ENCODE measurements at places on chromosomes 11 and 22.

DNA sequence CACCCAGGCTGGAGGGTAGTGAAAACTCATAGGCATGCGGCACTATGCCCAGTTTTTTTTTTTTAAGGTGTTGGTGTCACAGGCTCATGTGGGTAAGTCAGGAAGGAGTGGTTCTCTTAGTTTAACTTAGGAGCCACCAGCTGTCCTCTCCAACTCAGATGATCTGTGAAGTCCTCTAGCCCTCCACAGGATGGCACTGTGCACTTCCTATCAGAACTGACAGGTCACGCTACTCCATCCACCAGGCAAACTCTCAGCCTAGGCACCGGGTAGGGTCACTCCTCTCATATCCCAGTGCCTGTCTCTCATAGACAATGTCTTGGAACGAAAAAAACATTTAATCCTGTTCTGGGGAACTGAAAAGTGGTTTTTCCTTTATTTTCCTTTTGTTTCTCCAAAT is 16.5 kb downstream of the NAP1L4 start:
- no peak for DNase-seq

DNA sequence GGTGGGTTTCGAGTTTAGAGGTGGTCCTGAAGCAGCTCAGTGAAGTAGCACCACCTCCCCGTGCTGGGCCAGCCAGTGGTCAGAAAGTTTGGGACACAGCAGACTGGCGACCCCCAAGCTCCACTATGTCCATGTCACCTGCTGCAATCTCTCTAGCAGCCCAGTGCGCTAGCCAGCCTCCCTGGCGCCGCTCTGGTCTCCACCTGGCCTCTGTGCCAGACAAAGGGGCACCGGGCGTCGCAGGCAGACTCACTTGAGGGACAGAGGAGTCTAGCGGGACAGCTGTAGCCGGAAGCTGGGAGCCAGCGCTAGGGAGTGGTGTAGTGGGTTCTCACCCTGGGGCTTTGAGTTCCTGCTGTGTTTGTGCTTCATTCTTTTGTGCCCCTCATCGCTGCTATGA is 25.5 kb downstream of the MYBPC3 start:
- no peak for DNase-seq

GRCh38 chr11:68093565-68093964 is 27.6 kb downstream of the CHKA start:
- no peak for DNase-seq

GRCh38 chr11:90764691-90765090 is 541.8 kb upstream of the CHORDC1 start:
- no peak for DNase-seq

- no peak for DNase-seq
Observed at GRCh38 chr22:40616578-40616977, 19.9 kb downstream of the MRTFA start.

DNA sequence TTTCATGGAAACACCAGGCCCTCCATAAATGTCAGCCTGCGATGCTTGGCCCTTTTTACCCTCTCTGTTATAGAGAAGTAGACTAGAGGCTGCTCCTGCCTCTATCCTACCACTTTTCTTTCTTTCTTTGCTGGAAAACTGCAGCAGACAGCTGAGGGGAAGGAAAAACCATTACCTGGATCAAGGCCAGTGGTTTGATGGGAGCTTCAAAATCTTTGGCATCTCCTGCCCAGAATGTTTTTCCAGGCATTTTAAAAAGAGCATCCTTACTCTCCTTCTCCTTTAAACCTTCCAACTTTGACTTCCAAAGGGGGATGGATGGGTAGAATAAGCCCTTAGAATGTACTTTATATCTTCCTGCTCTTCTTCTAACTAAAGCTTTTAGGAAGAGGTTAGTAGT is 44.9 kb downstream of the EXT2 start:
- no peak for DNase-seq

GRCh38 chr11:57387289-57388030 is 3.0 kb downstream of the PRG2 start:
- DNase-seq: no peak

- peak; percentile 72 for DNase-seq
Observed at GRCh38 chr11:62560566-62561103, 13.1 kb downstream of the EEF1G start.

GRCh38 chr11:14583252-14584034 is 60.2 kb upstream of the PDE3B start:
- no peak for DNase-seq

DNA sequence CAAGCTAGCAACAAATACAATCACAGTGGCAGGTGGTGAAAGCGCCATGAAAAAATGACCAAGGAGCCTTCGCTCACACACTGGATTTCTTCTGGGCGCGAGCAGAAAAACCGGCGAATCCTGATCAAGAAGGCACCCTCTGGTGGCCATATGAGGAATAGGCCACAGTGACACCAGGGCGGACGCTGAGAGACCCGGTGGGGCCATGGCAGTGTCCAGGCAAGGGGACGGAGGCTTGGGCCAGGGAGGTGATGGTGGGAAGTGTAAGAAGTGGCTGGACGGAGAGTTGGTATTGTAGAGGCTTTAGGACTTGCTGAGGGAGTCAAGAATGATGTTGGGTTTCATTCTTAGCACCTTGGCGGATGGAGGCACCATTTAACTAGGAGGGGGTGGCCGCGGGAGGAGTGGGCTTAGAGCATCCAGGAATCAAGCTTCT is 16.9 kb upstream of the RAC2 start:
- no peak for DNase-seq

DNA sequence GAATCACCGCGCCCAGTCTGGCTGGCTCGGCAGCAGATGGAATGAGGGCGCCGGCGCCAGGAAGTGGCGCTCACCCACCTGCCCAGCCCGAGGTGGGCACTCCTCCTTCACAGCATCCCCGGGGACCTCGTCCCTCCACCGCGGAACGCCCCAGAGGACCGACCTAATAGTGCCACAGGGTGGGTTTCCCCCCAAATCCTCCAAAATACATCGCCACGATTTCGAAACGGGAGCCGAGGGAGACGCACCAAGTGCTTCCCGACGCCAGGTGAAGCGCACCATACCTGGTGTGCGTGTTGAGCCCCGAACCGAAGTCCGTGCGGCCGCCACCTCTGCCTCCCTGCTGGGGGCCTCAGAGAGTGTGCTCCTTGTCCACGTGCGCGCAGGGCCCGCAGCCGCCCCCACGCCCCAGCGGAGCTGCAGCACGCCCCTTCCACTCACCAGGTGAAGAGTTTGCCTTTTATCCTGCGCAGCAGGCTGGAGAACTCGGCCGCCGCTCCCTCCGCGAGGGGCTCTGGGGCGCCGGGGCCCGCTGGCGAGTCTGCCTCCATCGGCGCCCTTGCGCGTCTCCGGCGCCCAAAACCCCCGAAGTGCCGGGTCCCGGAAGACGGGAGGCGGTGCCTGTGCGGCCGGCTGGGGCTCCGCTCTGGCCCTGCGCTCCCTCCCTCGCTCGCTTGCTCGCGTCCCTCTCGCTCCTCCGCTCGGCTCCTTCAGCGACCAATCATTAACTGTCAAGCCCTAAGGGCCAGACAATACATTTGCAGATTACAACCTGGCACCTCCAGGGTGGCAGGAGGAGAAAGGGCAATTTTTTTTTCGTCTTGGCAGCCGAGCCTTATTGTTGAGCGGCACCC is at the start of gene SLC35F2:
Gene SLC35F2 (minus strand): TSS at position 571 of the 854 bp plus-strand sequence. CDS start 20 bp downstream, at position 551.
- DNase-seq: peak; percentile 37

- DNase-seq: no peak
Observed at GRCh38 chr22:27835446-27835845, 33.9 kb upstream of the MN1 start.

DNA sequence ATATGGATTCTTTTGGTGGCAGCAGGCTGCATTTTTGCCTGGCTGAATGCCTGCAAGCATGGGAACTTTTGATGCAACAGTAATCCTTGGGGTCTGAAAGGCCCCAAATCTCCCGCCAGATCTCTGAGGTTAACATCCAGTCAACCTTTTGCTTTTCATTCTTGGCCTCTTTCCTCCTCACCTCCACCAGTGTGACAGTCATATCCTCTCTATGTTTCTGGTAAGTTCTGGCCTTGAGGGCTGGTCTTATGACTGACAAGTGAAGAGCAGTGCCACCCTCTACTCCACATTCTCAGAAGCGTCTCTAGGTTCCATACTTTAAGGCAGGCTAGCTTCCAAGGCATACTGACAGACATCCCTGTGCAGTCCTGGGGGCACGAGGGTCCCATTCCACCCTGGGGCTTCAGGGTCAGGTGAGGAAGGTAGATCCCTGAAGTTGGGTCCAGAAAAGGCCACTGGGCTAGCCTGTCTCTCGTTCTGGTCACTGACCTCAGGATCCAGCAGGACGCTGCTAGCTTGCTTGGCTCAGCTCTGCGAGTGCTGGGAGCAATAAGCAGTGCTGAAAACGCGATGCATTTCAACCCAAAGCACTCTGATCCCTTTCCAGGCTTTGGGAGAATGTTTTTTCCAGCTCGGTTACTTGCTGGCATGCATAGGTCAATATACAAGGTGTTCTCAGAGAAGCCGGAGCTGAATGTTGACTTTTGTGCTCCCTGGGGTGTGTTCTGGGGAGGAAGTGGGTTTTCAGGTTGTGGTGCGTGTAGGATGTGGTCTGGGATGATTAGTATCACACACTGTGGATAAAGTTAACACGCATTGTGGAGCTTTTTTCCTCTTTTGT is 75.2 kb downstream of the PTPRJ start:
- DNase-seq: peak; percentile 11
